ENCODE measurements at places on chromosomes 5 and 9.

- DNase-seq = no peak
Measured at GRCh38 chr9:21097817-21098216, 20.1 kb upstream of the IFNB1 start.

- no peak for DNase-seq
Measured at GRCh38 chr5:122871661-122872060, 26.2 kb downstream of the SNX24 start.

DNA sequence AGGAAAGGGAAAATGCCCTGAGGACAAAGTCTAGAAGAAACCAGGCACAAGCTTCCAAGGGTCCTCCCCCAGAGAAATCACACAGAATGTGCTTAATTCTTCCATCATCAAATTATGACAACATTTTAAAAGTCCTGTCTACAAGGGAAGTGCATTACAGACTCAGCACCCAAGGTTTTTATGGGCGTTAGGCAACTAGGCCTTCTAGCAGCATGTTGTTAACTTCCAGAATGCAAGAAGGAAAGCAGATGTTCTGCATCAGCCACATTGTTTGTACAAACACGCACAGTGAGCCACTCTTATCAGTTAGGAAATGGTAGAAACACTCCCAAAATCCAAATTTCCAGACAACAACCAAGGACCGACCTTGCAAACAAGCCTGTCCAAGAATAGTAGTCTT is 26.5 kb downstream of the SMC5 start:
- no peak for DNase-seq

DNA sequence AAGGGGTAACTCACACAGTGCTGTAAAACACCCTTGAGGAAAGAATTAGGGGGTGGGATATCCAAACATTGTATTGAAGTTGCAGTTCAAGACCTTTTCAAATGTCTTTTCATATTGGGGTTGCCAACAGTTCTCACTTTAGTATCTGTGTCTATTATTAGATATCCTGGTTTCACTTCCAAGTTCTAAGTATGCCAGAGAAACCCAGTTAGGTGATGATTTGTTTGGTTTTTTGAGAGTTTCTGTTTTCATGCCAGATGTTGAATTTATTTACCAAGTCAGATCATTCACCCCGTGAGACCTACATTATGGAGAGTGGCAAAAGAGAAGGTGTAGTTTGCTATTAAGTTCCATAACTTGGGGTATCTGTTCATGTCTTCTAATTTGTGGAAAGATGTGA is 64.5 kb downstream of the C9orf152 start:
- DNase-seq = no peak

DNA sequence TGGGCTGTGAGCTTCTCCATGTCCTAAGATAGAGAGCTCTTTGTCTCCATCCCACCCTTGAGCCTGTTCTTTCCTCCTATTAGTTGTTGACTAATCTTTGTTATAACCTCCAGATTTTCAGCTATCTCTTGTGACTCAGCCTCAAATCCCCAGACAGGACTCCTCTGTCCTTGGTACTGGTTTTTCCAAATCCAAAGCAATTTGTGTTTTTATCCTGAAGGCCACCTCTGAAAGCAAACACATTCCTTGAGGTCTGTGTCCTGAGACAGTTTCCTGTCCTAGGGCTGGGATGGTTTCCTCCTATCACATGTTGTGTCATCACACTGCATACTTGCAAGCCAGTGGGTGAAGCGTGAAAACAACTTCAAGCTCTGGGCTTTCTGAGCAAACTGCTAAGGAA is 8.5 kb downstream of the TNC start:
- DNase-seq = no peak

- DNase-seq = no peak
Measured at GRCh38 chr5:173880306-173880985, 7.7 kb upstream of the CPEB4 start.

- peak; percentile 8 for DNase-seq
Measured at GRCh38 chr5:11719888-11720481, 184.3 kb downstream of the CTNND2 start.

DNA sequence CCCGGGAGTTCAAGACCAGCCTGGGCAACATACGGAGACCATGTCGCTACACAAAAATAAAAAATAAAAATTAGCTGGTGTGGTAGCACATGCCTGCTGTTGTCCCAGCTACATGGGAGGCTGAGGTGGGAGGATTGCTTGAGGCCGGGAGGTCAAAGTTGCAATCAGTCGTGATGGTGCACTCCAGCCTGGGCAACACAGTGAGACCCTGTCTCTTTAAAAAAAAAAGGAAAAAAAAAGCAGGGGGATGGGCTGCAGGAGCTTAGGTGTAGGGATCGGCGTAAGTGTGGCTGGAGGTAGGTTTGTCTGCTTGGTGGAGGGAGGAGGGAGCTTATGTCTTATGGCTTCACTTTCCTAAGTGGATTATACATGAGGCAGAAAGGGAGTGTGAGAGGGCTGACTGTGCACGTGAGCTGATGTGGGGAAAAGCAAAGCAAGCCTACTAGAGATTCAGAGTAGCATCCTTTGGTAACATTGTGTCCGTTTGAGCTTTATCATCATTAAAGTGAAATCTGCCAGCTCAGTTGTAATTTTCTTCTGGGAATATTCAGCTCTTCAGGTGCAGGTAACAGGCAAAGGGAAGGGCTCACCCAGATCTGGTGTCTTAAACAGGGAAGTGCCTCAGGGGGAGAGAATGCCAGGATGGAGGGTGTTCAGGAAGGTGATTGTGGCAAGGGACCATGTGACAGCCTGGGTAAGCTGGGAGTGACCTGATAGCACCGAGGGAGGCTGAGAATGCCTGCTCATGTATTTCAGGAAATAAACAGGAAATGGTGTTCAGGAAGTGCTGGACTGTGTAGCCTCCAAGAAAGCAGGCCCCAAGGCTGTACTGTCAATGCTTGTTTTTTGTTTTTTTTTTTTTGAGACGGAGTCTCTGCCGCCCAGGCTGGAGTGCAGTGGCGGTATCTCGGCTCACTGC is 17.6 kb upstream of the SETX start:
- no peak for DNase-seq

DNA sequence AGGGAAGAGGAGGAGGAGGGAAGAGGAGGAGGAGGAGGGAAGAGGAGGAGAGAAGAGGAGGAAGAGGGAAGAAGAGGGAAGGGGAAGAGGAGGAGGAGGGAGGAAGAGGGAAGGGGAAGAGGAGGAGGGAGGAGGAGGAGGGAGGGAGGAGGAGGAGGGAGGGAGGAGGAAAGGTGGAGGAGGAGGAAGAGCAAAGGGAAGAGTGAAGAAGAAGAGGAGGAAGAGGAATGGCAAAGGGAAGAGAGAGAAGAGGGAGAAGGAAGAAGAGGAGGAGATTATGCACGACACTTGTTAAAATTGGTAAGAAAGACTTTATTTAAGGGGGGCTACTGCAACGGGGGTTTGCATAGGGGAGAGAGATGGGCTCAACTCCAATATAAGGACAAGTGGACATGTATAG is 221.2 kb downstream of the SLIT3 start:
- no peak for DNase-seq

DNA sequence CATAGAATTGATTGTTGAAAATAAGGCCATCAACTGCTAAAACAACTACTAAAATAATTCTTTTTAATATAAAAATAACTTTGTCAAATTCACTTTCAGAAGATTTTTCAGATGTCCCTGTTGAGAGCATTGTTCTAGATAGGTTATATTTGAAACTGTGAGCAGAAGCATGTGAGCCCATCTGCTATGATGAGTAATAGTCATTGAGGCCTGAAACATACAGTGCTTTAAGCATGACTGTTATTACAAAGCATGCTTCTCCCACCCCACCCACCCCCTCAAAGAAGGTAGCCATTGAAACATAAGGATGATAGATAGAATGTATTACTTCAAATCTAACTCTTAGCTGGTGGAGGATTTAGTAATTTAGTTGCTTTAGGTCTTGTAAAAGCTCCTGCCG is 86.0 kb downstream of the UHRF2 start:
- DNase-seq = no peak

GRCh38 chr5:75138689-75139088 is 86.3 kb upstream of the GCNT4 start:
- no peak for DNase-seq

DNA sequence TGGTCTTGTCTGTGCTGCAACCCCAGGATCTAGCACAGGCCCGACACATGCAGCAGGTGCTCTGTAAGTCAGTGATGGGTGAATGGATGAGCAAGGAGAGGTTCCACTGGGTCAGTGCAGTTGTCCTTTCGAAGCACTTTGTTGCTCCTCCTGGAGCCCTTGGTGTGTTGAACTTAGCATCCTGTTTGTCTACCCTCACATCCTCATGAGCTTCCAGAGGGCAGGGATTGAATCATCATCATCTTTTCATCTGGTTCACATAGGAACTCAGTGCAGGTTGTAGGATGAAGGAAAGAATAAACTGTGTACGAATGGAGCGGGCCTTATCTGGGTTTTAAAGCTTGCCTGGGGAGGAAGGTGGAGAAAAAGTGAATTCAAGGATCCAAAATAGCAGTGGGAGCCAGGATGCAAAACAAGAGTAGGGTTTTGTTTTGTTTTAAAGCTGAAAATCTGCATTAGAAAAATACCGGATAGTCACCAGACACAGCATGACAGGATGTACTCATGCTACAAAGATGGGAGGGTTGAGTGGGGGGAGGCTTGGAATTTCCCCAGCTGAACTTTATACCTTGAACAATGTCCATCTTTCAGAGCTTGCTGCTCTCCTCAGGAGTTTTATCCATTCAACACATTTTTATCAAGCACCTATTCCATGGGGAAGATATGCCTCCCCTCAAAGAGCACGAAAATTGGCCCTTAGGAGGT is 55.8 kb downstream of the PTTG1 start:
- no peak for DNase-seq

- no peak for DNase-seq
Measured at GRCh38 chr9:107942291-107942690, 452.7 kb upstream of the KLF4 start.

- no peak for DNase-seq
Measured at GRCh38 chr9:13920557-13920956, 393.4 kb downstream of the NFIB start.

DNA sequence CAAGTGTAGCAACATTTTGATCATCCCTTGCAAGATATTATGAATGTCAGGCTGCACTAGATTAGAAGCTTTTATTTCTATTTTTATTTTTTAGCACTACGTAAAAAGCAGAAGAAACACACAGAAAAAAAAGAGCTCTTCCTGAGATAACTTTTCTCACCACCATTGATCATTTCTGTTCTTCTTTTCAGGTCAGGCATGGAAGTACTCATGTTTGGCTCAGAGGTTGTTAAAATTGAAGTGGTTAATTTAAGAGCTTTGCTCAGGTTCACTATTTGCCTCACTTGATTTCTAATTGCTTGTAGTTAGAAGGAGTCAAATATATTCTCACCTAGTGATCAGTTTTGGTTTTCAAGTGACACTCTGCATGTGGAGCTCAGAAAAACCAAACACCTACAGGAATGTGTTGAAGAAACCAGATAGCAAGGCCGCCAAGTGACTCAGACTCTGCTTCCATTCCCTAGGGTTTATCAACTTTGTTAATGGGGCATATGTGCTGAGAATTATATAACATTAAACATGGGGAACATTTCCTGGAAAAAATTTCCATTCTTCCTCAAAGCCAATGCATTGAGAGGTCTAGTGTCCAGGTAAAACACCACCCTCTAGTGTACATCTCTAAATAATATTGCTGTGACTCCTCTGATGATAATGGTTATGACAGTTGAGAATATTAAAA is 679.8 kb downstream of the CETN3 start:
- no peak for DNase-seq

DNA sequence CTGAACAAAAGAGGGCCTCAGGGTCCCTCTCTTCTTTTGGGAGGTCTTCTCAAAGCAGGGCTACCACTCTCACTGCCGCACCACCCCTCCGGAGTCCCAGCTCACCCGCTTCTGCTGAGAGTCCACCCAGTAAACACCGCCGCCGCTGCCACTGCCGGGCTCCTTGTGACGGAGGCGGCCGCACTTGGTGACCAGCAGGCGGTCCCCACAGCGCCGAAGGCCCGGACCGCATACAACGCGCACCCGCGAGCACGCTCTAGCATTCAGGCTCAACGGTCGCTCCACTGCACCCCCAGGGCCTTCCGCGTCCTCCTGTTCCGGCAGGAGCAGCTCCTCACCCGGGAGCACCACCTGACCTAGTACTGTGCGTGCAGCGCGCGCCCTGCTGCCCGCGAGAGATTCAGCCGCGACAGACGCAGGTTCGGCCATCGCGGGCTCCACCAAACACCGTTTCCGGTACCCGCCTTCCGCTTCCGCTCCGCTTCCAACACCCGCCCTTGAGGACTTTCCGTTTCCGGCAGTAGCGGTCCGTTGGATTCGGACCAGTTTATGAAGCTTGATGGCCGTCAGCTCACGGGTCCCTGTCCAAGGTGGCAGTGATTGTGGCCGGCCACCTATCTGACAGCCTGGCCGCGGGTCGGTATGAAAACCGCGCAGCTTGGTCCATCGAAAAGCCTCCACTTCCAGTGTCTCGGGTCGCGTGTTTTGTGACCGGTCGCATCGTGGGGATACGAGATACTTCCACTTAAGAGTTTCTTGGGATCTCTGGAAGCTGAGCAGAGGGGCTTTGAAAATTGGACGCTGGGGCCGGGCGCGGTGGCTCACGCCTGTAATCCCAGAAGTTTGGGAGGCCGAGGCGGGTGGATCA is at the start of gene EXOSC3:
TSS of gene EXOSC3 (minus strand) at position 449 of the 868 bp plus-strand sequence. CDS start at position 429, 20 bp downstream.
- peak; percentile 83 for DNase-seq

- DNase-seq = no peak
Measured at GRCh38 chr9:109906766-109907382, 126.9 kb downstream of the PALM2AKAP2 start.

DNA sequence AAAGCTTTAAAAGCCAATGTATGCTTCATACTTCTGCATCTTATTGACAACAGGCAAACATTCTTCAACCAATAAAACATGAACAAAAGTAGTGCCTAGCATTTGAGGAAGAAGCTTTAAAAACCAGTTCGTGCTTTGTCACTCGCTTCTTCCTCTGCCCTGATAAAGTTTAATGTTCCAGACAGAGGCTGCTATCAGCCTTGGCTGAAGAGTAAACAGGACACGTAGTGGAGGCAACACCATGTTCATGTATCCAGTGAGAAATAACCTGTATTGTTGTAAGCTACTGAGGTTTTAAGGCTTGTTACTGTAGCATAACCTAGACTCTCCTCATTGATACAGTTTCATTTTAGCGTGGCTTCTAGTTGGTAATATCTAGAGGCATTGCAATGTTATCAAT is 3.2 kb upstream of the FUBP3 start:
- DNase-seq = no peak

GRCh38 chr5:37774912-37775483 is 64.8 kb downstream of the GDNF start:
- peak; percentile 15 for DNase-seq

DNA sequence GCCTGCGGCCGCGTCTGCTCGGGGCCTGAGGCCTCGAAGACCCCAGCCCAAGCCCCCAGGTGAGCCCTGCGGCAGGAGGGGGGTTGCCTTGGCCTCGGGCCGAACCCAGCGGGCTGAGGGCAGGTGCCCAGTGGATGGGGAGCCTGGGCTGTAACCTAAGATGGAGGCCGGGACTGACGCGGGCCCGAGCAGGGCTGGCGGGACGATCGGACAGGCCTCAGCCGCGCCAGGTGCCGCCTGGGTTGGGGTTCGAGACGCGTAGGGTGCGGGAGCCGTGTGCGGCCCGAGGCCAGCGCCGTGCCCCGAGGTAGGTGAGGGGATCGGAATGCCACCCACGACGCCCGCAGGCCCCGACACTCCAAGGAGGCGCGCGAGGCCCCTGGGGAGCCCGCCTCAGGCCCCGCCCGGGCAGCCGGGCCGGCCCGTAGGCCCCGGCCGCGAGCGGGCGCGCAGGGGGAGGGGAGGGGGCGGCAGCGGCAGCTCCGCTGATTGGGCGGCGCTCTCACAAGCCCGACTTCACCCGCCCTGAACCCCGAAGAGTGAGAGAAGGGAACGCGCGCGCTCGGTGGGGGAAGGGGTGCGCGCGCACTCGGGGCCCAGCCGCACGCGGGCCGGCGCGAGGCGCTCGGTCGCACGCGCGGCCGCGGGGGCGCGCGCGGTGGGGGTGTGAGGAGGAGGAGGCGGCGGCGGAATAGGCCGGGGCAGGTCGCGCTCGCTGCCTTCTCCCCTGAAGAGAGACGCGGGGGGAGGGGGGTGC is at the start of gene NSD1:
TSS of gene NSD1 (plus strand) at position 678 of the 757 bp plus-strand sequence. CDS start 1,331 bp downstream, outside the sequence.
- DNase-seq = peak; percentile 86
